ENCODE measurements at places on chromosomes 2 and 18. TPM values are rescaled to one million over a fixed set of nuclear protein-coding genes. Genes with fewer than 3 reads are reported as not detected.

TBR1 gene
- 0.64 TPM for total RNA-seq

IL1B gene
- total RNA-seq = 1.1 TPM

CFC1B gene
- total RNA-seq = not detected

ALPI gene
- not detected for total RNA-seq

SLC14A1 gene
- total RNA-seq = 3.7 TPM
